Psoas muscle (tissue), 8 donors: ENCODE measurements at places on chromosomes 12 and 14. TPM values are rescaled to one million over a fixed set of nuclear protein-coding genes. Genes with fewer than 3 reads are reported as not detected.
A peak's percentile ranks its signal among the peaks of the same experiment; 100 is the strongest.

MYH6 gene
- polyA plus RNA-seq = 60.7 TPM

- no peak for DNase-seq
- no peaks in the 10 kb centered on the region for H3K36me3 ChIP-seq
- no peaks in the 10 kb centered on the region for H3K4me1 ChIP-seq
Measured at GRCh38 chr12:94157981-94158411, 9.6 kb downstream of the PLXNC1 start.

PROX2 gene
- not detected for polyA plus RNA-seq

- peaks cover 17% of the 10 kb centered on the region for H3K4me1 ChIP-seq
- H3K4me3 ChIP-seq = no peak overlapping the region
- H3K36me3 ChIP-seq = no peaks in the 10 kb centered on the region
- H3K27me3 ChIP-seq = no peaks in the 10 kb centered on the region
Measured at GRCh38 chr14:20415782-20416206, 2.5 kb upstream of the TEP1 start.

DNA sequence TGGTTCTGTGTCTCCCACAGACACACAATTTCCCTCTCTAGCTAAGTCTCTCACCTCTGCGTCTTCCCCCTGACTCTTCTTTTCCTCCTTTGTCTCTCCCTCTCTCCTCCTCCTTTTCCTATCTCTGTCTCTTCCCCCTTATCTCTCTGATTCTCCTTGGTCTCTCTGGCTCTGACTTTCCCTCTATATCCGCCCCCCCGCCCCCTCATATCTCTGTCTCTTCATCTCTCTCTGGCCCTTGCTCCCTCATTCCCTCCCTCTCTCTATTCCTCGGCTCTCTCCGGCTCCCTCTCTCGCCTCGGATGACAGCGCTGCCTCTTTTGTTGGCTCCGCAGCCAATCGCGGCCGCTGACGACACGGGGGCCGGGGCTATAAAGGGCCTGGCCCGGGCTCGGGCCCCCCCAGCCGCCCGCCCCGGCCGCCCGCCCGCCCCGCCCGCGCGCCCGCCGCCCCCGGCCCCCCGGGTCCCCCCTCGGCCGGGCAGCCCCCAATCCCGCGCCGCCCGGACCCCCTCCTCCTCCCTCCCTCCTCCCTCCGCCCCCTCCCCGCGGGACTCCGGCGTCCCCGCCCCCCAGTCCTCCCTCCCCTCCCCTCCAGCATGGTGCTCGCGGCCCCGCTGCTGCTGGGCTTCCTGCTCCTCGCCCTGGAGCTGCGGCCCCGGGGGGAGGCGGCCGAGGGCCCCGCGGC, at the start of gene GDF11:
GDF11 (plus strand) TSS at position 404 of the 687 bp plus-strand sequence; CDS start at position 599, 195 bp downstream.
- peaks cover 8% of the 10 kb centered on the region for H3K27me3 ChIP-seq
- peak; percentile 85 for DNase-seq
- H3K36me3 ChIP-seq = no peaks in the 10 kb centered on the region
- no peak within 1 kb of the TSS for H3K27ac ChIP-seq

DNA sequence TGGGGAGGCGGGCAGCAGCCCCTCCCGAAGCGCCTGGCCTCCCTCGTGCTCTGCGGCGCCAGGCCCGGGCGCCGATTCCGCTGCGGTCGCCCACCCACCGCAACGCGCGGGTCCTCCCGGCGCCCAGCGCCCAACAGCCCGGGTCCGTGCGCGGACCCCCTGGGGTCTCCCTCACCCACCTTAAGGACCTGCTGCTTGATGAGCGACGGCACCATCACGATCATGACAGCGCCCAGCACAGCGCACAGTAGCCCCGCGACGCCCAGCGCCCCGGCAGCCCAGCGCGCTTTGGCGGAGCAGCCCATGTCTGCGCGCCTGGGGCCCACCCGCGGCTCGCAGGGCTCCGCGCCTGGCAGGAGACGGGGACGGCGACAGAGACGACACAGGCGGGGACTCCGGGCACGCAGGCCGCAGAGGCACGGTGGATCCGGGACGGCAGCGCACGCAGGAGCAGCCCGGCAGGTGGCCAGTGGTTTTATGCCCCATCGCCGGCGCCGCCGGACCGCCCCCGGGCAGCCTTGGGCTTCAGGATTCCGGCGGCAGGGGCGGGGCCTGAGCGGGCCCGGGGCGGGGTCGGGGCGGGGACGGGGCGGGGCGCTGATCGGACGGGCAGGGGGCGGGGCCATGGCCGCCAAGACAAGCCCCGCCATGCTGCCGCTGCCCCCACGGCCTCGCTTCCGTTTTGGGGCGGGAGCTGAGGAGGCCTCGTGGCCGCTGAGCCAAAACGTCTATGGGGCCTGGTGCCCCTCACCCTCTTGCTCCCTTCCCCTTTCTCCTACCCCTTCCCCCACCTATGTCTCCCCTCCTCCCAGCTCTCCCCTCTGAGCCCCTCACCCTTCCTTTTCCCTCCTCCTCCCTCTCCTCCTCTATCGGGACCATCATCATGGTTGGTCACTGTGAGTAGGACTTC, at the start of gene SCARB1:
SCARB1 (minus strand) TSS at position 449 of the 910 bp plus-strand sequence; CDS start at position 305, 144 bp downstream.
- H3K4me1 ChIP-seq = no peaks in the 10 kb centered on the region
- H3K4me3 ChIP-seq = peak within 1 kb of the TSS; percentile 71
- no peaks in the 10 kb centered on the region for H3K36me3 ChIP-seq
- no peaks in the 10 kb centered on the region for H3K27me3 ChIP-seq

DNA sequence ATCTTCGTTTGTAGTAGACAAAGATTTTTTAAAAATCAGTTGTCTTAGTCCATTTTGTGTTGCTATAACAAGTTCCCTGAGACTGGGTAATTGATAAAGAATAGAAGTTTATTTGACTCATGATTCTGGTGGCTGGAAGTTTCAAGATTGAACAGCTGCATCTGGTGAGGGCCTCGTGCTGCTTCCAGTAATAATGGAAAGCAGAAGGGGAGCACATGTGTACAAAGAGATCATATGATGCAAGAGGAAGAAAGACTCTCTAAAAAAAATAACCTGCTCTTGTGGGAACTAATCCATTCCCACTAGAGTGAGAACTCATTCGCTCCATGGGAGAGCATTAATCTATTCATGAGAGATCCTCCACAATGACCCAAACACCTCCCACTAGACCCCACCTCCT, 24.8 kb downstream of the MUCL1 start:
- no peak overlapping the region for H3K27ac ChIP-seq
- H3K27me3 ChIP-seq = no peaks in the 10 kb centered on the region
- no peak overlapping the region for H3K4me3 ChIP-seq
- no peak for DNase-seq
- H3K4me1 ChIP-seq = no peaks in the 10 kb centered on the region

PSMA6 gene
- 653 TPM for polyA plus RNA-seq

DNA sequence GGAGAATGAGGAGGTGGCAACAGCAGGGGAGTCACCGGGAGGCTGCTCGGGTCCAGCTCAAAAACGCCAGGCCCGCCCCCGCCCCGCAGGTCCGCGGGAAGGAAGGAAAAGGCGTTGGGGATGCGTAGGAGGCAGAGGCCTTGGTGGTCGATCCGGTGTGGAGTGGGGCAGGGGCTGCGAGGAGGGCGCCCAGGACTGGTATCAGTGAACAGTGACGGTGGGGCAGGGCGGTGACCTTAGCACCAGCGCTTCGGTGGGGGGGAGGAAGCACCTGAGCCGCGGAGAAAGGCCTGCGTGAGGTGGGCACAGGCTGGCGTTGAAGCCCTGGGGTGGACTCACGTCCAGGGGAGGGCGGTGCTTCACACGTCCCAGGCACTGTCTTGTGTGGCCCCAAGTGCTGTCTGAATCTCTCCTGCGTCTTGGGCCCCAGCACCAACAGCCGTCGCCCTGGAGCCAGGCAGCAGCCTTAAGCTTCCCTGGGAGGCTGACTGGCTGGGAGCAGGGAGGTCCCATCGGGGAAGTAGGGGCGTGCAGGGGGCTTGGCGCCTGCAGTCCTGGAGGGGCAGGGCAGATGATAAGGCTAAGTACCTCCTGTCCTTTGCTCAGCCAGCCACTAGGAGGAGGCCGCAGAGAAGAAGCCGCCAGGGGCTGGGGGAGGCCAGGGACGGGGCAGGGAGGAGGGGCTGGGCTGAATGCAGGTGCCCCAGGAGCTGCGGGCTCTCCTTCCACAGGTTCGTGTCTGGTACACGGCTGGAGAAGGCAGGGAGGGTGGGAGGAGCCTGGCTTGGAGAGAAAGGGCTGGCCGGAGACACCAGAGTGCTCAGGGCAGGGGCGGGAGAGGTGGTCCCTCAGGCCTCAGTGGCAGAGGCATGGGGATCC, 26.5 kb downstream of the ZBTB42 start:
- no peaks in the 10 kb centered on the region for H3K36me3 ChIP-seq
- peaks cover 4% of the 10 kb centered on the region for H3K4me1 ChIP-seq
- H3K27me3 ChIP-seq = peaks cover 14% of the 10 kb centered on the region
- DNase-seq = no peak
- no peak overlapping the region for H3K27ac ChIP-seq
- peak overlapping the region; percentile 69 for H3K4me3 ChIP-seq

PRKAB1 gene
- 14.9 TPM for polyA plus RNA-seq

DNA sequence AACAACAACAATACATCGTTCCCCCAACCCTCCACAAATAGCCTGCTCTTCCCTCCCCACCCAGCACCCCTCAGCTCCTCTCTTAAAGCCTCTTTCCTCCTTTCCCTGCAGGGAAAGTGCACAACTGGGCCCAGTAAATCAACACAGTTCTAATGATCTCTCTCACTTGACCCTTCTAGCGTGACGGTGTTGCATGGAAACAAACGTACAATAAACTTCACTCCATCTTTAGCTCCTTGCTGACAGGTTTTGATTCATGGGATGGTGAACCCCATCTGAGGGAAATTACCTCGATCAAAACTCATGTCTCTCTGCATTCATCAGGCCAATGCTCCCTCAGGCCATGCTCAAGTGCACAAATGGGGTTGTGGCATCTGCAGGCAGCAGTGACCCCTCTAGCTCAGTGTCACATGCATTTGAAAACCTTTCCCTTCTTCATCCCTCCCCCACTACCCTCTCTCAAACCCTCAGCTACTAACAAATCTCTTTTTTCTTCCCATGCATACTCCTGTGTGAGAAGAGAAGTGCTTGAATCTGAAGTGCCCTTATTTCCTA, 22.9 kb downstream of the GDF11 start:
- no peak overlapping the region for H3K27ac ChIP-seq
- no peak overlapping the region for H3K4me3 ChIP-seq
- no peaks in the 10 kb centered on the region for H3K36me3 ChIP-seq
- H3K27me3 ChIP-seq = no peaks in the 10 kb centered on the region
- no peaks in the 10 kb centered on the region for H3K4me1 ChIP-seq

- H3K27ac ChIP-seq = no peak overlapping the region
- H3K4me1 ChIP-seq = no peaks in the 10 kb centered on the region
- no peaks in the 10 kb centered on the region for H3K36me3 ChIP-seq
- no peaks in the 10 kb centered on the region for H3K27me3 ChIP-seq
Measured at GRCh38 chr14:66121859-66122258, 364.3 kb upstream of the CCDC196 start.

DNA sequence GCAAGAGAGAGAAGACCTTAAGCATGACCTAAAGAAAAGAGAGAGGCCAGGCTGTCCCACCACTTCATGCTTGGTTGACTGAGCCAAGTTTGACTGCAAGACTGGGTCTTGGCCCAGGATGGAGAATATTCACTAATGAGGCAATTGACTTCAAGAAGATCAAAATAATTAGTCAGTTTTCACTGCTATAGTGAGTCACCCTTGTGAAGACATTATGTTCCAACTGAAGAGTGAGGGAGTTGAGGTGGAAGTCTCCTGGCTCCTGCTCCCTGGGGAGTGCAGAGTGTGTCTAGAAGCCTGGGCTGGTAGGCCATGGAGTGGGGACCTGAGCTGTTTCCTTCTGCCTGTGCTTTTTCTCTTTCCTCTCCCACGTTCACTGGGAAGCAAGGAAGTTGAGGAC, 117.6 kb downstream of the CACNA1C start:
- DNase-seq = peak; percentile 44
- no peak overlapping the region for H3K4me3 ChIP-seq
- H3K27me3 ChIP-seq = no peaks in the 10 kb centered on the region
- no peaks in the 10 kb centered on the region for H3K4me1 ChIP-seq

DNA sequence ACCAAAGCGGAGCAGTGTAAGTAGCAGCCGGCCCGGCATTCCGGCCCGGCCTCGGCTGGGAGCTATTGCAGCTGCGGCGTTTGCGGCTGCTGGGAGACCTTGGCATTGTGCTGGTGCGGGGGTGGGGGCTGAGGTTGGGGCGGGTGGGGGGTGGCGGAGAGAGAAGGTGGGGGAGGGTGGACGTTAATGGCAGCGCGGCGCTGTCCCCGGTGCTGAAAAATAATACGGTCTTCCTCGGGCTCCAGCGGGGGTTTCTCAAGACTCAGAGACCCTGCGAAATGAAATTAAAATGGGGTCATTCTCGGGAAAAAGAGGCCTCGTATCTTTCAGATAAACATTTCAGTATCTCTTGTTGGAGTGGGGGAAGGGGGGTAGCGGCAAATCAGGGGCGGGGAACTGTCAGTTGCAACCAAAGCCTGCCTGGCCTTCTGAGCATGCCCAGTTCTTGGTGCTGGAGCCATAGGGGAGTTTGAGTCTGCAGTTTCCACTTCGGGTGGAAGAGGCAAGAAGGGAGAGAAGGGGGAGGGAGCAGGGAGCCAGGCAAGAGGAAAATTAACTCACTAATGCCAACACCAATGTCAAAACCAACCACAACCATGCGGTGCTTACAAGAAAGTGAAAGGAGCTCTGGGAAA, 414 bp downstream of the UNC79 start:
- H3K36me3 ChIP-seq = no peaks in the 10 kb centered on the region
- H3K4me3 ChIP-seq = no peak overlapping the region
- no peak overlapping the region for H3K27ac ChIP-seq
- no peak for DNase-seq

GRCh38 chr14:20846560-20846959, 43.9 kb upstream of the RNASE1 start:
- no peak overlapping the region for H3K27ac ChIP-seq
- H3K4me1 ChIP-seq = no peaks in the 10 kb centered on the region
- no peak for DNase-seq
- no peak overlapping the region for H3K4me3 ChIP-seq

DNA sequence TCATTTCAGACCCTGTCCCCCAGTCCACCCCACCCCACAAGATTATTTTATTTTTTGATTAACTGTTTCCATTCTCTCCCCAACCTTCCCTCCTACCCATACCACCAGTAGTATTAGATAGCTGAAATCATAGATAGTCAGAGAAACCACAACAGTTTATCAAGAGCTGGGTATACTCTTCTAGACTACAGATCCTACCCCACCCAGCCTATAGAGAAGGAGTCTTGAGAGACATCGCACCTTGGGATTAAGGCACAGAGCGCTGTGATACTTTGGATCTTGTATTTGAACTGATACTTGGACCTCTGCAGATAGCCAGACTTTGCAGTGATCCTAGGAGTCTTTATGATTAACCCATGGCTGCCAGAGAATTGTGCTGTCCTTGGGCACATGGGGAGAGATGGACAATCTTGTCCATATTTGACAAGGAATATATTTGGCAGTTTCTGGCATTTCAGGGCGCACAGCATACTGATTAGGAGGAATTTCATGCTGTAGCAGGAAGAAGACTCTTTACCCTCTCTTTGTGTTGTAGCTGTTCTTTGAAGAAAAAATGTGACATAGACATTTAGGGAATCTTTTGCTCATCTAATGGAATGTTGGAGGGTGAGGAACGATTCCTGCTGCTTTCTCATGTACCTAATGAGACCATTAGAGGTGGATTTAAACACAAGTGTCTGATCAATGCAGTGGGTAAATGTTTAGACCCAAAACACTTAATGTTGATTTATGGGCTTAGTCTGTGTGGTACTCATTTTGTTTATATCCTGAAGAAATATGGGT, 982 bp downstream of the RBMS2 start:
- peak overlapping the region; percentile 77 for H3K27ac ChIP-seq
- peak overlapping the region; percentile 71 for H3K4me3 ChIP-seq
- H3K4me1 ChIP-seq = no peaks in the 10 kb centered on the region
- H3K27me3 ChIP-seq = no peaks in the 10 kb centered on the region
